ENCODE measurements at places on chromosomes 5 and 9.

DNA sequence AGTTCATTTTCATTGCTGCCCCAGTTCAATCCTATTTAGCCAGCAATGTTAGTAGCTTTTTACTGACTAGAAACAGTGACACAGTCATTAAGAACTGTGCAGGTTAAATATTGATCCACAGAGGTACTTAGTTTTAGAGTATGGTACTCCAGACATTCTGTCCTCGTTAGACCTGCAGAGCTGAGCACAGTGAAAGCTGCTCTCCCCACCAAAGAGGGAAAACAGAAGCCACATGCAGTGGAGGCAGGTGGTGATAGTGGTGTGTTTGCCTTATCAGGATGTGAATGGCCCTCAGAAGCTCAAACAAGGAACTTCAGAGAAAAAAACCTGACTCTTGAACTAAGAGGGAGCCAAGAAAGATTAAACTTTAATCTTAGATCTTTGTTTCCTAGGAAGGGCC is 75.5 kb downstream of the UNC13B start:
- no peak for DNase-seq

DNA sequence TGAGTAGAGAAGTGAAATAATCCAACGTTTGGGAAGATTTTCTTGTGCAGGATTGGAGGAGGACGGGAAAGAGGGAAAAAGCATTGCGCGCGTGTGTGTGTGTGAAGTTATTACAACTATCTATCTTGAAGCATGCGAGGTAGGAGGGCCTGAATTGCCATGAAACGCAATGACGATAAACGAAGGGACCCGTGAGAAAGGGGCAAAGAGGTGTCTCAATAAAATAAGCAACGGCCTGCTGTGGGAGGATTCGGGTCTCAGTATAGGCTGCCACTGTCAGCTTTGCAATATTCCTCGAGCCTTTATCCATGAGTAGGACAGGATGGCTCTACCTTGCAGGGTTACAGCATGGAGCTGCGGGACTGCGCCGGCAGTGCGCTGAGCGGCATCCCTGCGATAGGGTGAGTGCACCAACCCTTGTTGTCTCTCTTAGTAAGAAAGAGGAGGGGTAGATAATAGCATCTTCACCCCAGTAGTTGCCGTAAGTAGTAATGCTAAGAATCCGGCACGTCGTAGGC is 631 bp upstream of the RCL1 start:
- DNase-seq = no peak

- DNase-seq = no peak
These were observed 17.7 kb downstream of the SLC28A3 start for GRCh38 chr9:84322828-84323227.

DNA sequence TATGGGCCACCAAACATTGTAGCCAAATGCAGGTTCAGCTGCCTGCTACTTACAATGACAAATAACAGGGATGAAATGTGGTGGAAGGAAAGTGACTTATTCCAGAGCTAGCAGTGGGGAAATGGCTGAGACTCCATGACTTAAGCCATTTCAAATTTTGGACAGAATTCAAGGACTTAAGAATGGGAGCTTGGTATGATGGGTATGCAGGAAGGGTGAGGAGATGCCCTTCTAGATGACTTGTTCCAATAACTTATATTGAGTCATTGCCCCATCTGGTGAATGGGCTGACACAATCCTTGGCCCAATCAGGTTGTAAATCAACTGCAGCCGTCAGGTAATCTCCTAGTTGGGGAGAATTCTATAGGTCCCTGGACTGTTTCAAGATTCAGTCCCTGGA is 230.7 kb upstream of the SGCD start:
- no peak for DNase-seq

GRCh38 chr9:5562806-5563416 is 52.6 kb downstream of the PDCD1LG2 start:
- no peak for DNase-seq

DNA sequence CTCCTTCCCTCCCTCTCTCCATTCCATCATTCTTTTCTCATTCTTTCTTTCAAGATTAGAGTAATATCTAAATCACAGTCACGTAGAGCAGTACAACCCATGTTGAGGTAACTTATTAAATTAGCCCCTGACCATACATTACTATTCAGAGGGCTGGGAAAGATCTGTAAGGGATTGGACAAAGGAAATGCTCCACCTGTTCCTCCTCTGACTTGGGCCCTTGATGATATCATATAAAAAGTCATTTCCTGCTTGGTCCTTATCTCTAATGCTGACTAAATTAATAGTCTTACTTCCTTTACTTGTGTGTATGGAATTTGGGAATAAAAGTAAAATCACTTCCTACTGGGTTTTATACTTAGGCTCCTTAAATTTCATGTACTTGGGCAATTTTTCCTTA is 40.8 kb downstream of the SNX18 start:
- DNase-seq = no peak

GRCh38 chr5:40436535-40437237 is 243.0 kb upstream of the PTGER4 start:
- no peak for DNase-seq

DNA sequence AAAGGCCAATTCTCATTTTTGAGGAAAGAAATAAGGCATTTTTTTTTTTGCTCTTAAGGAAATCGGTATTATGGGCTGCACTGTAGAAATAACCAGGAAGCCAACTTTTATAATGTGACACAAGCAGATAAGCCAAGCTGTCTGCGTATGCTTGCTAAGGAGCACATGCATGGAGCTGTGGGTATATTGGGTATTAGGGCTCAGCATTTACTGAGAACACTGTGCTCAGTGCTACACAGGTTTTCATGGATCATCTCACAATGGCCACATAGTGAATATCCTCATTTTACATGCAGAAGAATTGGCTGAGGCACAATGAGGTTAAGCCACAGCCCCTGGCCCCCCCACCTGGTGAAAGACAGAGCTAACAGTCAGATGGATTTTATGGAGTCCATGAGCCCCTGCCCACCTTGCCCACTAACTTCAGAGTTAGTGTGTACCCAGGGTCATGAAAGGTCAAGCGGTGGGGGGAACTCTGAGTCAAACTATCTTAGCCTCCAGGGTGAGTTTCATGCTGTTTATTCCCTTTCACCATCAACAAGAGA is 204.8 kb downstream of the SPATA31A6 start:
- no peak for DNase-seq

- DNase-seq = no peak
These were observed 2.2 kb upstream of the SLC38A9 start for GRCh38 chr5:55714339-55714738.

DNA sequence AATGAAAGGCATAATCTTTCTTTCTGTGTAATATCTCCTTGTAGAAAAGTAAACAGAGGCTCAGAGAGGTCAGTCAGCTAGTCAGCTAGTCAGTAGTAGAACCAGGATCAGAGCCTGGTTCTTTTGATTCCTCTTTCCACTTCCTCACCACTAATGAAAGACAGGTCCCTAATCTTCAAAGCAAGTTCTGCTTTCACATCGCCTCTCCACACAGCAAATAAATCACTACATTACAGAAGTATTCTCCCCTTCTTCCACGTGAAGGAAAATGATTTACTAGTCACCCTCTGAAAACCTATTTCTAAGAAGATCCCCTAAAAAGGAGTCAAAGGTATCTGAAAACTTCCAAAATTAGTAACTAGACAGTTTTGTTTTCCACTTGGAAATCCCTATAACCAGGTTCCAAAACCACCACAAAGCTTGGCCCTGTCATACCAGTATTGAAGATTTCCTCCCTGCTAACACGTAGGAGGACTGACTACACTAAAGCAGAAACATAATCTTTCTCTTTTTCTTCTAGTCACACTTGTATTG is 140.5 kb upstream of the TARS1 start:
- no peak for DNase-seq
